Frontal cortex (tissue), 4 donors: ENCODE measurements at places on chromosomes 11 and 22. TPM values are rescaled to one million over a fixed set of nuclear protein-coding genes. Genes with fewer than 3 reads are reported as not detected.

DNA sequence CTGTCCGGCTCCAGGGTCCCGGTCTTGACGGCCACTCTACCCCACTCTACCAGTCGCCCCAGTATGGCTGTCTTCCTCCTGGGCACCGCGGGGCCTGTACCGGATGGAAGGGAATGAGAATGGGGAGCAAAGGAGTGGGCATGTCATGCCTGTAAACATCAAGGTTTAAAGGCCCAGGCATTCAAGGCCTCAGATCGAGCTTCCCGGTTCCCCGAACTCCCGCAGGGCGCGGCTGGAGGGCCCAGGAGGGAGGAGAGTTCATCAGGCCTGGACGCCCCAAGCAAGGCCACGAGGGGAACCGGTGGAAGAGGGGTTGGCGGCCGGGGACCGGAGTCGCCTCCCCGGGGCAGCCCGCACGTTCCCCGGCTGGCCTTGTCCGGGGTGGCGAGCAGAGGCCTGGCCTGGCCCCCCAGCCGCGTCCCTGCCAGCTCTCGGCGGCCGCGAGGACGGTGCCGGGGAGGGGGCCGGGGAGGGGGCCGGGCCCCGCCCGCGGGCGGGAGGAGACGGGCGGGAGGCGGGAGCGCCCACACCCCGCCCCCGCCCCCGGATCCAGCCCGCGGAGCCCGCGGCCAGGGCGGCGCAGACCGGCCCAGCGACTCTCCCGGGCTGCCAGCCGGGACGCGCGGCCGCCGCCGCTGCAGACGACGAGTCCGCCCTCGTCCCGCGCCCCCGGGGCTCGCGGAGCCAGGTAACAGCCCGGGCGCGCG lies at the start of gene CDC42EP1:
Gene CDC42EP1, plus strand, starts transcription at position 580 of the 707 bp plus-strand sequence. CDS start 5,870 bp downstream, outside the sequence.
- DNase-seq: peak; percentile 89

DNA sequence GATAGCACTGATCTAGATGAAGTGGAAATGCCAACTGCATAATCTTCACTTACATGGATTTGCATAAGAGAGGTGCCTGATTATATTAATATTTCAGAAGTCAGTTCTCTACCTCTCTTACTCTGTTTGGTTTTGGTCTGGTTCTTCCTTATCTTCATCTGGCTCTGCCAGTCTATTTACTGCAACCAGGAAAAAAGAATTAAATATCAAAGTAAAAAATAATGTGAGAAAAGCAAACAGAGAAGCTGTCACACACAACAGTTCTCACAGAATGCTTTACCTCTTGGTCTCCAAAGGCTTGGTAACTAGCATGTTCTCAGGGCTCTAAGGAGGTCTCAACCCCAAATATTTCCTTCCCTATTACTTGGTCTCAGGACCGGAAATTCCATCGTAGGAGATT lies 6.7 kb downstream of the VSIG10L2 start:
- no peak for DNase-seq

DNA sequence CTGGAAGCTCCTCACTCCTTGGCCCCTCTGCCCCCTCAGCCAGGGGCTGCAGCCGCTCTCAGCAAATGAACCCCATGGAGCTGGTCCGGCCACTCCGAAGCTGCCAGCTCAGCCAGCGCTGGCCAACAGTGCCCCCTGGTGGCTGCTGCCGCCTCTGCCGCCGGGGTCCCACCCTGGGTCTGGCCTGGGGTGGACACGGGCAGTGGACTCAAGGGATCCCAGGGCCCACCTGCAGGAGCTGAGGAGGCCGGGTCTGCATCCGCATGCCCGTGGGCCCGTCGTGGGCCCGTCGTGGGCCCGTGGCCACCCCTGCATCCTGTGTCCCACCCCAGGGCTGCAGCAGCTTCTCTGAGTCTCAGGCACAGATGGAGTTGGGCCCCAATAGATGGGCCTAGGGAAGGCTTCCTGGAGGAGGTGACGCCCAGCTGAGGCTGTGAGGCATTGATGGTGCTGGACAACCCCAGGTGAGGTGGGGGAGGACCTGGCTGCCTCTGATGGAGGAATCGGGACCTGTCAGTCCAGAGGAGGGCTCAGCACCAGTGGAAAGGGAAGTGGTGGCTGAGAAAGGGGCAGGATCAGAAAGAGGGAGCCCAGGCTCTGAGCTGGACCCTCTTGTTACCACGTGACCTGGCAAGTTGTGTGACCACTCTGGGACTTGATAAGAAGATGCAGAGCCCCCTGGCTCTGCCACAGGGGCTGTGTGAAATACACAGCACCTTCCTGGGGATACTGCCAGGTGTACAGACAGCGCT lies 522.3 kb downstream of the BRD1 start:
- peak; percentile 63 for DNase-seq

DNA sequence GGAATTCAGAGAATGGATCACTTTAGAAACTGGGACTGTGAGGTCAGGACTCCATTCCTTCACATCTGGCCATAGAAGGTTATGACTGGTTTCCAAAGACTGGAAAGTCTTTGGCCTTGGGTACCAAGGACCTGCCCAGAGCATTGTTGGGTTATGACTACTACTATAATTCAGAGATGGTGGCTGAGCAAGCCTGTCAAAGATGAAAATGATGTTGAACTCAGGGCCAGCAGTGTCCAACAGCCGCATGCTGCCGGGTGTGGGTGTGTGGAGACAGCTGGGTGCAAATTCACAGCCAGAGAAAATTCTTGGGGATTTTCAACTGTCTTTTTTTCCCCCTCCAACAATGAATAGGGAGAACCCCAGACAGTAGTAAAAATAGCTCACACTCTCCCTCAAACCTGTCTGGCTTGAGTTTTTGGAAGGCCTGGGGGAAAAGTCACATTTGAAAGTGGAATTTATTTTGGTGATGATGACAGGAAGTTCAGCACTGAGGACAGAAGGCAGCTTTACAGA lies 166.8 kb upstream of the NCAM1 start:
- no peak for DNase-seq

Gene MYO7A
- total RNA-seq: 0.82 TPM

DNA sequence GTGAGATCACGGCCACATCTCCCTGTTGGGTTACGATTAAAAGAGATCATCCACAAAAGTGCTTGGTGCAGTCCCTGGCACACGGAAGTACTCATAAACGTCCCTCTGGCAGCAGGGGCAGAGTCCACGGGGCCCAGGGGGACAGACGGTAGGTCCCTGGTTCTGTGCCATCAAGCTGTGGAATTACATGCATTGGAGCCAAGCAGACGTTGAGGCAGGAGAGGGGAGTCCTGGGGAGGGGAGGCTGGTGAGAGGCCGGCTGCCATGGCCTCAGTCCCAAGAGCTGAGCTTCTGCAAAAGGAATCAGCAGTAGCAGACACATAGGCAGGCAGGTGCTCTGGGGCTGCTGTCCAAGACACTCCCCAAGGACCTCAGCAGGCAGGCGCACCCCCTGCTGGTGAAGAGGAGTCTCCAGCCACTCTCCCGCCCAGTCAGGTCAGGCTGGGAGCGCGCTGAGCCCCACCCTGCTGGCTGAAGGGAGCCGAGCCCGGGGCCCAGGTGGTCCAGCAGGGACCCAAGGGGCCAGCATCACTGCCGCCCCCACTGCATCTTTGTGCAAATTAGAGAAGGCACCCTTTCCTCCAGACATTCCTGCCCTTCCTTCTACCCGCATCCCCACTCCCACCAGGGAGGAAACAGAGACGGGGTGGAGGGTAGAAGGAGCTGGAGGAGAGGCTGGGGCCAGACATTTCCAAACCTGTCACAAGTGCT lies 7.6 kb upstream of the KCTD17 start:
- no peak for DNase-seq

Gene ANKK1
- not detected for total RNA-seq

Gene PRG2
- not detected for total RNA-seq

DNA sequence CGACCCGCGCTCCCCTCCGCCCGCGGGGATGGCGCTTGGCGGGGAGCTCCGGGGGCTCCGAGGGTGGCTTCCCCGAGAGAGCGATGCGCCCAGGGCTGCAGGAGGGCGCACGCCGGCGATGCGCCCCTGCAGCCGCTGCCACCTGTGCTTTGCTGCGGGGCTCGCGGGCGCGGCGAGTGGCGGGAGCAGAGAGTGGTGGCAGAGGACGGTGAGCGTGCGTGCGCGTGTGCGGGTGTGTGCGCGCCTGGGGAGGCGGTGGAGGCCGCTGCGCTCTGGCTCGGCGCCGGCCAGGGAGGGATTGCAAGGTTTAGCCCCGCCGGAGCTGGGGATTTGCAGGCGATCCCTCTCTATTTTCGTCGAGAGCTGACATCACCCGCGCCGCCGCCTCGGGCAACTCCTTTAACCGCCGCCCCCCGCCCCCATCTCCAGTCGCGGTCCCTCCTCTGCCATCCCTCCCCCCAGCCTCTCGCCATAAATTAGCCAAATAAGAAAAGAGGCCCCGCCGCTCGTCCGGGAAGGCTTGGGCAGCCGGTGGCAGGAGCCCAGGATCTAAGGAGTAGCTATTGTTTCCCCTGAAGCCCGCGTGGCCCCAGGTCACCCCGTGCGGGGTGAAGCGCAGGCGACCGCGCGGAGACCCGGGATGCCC lies at the start of gene SLC1A2:
Gene SLC1A2, minus strand, starts transcription at position 375 of the 646 bp plus-strand sequence. CDS start 592 bp downstream, outside the sequence.
- DNase-seq: peak; percentile 51
